ENCODE measurements at places on chromosomes 6 and 20.

- DNase-seq = no peak
Measured at GRCh38 chr6:166825553-166826145, 130.7 kb downstream of the RNASET2 start.

GRCh38 chr6:138258991-138259390, 40.7 kb upstream of the PBOV1 start:
- no peak for DNase-seq

DNA sequence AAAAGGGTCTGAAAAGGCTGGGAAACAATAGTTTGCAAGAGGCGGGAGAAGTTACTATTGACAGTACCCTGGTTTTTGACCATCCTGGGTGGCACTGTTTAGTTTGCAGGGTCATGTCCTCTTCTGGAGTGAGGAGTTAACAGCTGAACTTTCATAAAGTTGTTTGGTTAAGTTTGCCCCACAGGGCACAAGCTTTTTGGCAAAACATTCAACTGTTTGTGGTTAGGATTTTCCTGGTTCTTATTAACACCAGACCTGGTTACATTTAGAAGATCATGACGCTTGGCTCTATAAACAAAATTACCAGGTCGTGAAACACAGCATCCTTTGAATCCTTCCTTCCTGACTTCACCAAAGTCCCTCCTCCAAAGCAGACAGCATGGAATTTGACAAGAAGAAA, 106.1 kb downstream of the RIN2 start:
- no peak for DNase-seq

GRCh38 chr20:24441661-24442060, 27.8 kb upstream of the SYNDIG1 start:
- peak; percentile 17 for DNase-seq

DNA sequence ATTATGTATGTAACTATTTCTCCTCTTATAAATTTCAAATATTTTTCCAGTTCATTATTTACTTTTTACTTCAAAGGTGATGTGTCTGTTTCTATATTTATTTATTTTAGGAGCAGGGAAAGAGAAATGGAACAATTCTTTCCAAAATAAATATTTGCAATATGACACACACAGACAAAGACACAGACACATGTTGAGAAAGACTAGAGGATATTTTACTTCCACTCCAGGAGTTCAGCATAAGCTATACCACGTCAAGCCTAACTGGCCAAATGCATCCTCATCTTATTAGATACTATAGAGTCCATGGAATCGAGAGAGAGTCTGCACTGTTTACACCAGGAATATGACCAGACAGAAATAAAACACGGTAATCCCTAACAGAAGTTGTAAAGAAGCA, 13.3 kb downstream of the RALGAPA2 start:
- DNase-seq = no peak

- DNase-seq = peak; percentile 49
Measured at GRCh38 chr6:21201637-21202350, 391.8 kb upstream of the SOX4 start.

DNA sequence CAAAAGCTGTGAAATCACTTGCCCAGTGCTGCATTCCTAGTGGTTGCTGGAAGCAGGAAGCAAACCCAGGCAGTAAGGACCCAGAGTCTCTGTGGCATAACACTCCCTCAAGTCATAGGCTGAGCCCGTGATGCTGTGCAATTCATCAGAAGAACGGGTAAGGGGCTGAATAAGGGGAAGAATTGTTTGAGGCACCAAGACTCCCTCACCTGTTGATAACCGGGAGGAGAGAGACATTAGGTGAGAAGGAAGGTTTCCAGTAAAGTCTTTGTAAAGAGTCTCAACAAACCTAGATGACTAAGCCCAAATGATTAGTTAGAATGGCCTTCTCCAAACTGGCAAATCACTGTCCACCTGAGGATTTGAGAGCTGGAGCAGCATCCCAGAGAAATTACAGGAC, 18.3 kb downstream of the ENPP3 start:
- no peak for DNase-seq

DNA sequence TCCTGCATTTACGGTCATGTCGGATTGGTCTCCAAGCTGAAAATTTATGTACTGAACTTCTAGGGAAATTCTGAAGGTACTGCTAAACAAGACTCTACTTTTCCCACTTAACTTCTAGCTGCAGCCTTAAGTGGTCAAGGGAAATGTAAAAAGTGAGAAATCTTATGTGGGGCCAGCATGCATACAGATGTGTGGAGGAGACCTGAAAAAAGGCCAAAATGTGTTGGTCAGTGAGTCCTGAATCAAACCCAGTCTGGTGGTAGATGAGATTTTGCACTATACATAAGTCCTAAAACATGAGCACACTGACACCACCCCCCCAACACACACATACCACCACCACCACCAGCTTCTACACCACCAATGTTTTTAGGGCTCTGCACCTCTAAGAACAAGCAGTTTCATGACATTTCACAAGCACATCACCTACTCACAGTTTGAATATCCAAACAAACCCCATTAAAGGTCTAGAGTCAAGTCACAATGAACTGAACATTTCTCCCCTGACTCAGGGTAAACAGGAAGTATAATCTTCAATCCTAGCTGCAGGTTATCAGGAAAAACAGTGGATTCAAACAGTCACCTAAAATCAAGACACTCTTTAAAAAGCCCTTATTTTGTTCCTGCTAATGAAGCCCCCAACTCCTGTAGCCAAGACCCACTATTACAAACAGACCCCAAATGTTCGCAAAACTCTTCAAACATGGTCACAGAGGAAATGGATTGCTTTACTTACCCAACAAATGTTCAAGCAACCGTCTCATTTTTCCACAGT, 1.6 kb downstream of the ZMYND8 start:
- no peak for DNase-seq

DNA sequence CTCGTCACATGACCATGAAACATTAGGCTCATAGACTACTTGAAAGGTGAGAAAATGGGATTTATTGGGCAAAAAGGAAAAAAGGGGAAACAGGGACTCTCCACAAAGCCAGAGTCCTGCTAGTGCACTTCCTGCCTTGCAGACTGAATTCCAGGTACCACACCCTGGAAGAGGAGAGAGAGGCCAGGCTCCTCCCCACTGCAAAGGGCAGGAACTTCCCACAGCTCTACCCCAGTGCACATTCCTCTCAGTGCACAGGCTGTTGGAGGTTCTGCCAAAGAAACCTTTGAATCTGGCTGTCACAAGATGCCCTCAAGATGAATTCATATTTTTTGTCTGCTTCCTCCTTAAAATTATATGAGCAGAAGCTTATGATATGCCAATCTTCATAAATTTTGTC, 920.4 kb upstream of the GJE1 start:
- DNase-seq = no peak

- DNase-seq = peak; percentile 77
Measured at GRCh38 chr6:155270561-155271091, 6.8 kb downstream of the CLDN20 start.
